ENCODE measurements at places on chromosomes 16 and 17.

- no peak for DNase-seq
These were observed 43.4 kb downstream of the METRNL start for GRCh38 chr17:83122834-83123233.

GRCh38 chr17:48259694-48260291 lies 152.2 kb downstream of the SNX11 start:
- no peak for DNase-seq

DNA sequence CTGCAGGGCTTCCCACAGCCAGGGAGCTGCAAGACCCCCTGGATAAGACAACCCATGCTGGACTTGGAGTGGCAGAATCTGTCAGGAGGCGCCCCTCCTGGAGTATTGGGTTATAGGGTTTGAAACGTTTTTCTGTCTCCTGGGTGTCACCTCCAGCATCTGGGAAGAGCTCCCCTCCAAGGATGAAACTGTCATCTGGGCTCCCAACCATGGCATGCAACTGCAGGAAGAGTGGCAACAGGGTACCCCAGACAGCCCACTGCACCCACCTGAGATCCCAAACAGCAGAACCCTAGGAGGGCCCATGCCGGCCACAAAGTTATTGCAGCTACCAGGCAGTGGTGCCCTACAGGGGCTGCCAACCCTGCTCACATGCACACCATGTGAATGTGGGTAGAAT lies 636 bp upstream of the GSG1L start:
- DNase-seq: no peak

DNA sequence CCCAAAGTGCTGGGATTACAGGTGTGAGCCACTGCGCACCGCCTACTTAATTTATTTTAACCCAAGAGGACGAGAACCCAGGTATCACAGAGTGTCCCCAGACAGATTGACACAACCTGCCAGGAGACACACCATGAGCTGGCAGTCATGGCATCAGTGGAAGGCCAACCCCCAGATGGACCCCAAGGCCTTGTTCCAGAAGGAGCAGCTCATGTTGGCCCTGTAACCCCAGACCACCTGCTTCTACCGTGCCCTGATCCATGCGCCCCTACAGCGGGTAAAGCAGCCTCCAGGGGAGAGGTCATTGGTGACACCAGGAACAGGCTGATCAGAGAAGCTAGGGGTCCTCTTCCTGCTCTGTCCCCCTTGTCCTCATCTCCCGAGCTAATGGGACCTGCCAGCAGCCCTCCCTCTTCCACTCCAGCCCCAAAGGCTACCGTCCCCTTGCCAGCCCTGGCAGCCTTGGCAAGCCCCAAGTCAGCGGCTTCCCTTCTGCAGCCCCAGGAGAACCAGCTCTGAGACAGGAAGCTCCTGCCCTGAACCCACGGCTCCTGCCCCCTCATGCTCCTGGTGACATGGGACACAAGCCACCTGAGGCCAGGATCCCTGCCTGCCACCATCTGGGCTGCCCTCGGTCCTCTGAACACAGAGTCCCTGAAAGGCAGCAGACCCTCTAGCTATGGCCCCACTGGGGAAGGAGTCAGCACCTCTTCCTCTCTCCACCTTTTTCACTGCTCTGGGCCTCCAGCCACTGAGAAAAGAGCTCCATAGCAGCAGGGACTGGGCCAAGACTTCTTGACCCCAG lies 6.3 kb downstream of the SULT1A1 start:
- no peak for DNase-seq

- no peak for DNase-seq
These were observed 99.9 kb downstream of the CDK5R1 start for GRCh38 chr17:32586666-32587065.

Measured in activated CD8-positive, alpha-beta memory T cell treated with anti-CD3 and anti-CD28 coated beads for 48 hours (primary cell).